ENCODE measurements at places on chromosomes 6 and 20.
A peak's percentile ranks its signal among the peaks of the same experiment; 100 is the strongest.

DNA sequence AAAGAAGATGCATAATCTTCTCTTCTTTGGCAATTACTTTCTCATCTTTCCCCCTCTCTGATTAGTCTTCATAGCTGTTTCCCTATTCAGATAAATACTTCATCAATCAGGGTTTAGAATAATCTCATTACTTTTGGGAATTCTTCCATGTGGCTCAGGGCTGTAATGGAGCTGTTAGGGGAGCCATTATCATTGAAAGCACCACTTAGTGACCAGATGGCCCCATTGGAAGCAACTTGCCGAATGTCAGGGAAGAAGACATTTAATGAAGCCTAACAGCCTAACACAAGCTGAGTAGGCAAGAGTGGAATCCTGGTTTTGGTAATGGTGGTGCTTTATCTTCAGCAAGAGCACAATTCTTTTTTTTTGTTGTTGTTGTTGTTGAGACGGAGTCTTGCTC, 45.0 kb downstream of the TIAM2 start:
- DNase-seq: no peak

GRCh38 chr6:111449129-111449528, 33.9 kb downstream of the REV3L start:
- DNase-seq: no peak

GRCh38 chr20:1331101-1331500, 2.2 kb upstream of the SDCBP2 start:
- DNase-seq: no peak

DNA sequence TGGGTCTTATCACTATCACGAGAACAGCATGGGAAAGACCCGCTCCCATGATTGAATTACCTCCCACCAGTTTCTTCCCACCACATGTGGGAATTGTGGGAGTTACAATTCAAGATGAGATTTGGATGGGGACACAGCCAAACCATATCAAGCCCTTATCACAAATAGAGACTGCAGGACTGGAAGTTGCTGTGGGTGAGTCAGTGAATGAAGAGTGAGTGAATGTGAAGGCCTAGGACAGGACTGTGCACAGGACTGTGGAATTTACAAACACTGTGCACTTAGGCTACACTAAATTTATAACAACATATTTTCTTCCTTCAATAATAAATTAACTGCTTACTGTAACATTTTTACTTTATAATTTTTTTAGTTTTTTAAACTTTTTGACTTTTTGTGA, 30.2 kb upstream of the BCAS1 start:
- no peak for DNase-seq

GRCh38 chr6:17714879-17715851, 8.4 kb upstream of the NUP153 start:
- DNase-seq: no peak

DNA sequence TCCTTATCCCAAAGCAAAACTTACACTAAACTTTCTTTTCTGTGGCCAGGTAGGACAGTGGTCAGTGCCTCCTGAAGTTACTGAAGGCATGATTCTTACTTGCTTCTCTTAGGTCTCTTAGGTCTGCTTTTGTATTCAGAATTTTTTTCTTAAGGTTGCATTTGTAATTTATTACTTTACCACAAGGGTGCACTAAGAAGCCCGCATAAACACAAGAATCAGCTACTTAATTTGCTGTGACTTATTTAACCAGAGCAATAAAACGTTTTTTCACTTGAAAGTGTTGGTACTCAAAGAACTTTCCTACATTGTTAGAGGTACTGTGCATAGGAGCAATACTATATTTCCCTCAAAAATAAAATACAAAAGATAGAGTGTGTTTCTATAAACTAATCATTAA, 75.4 kb upstream of the LAMA2 start:
- DNase-seq: no peak

- DNase-seq: no peak
These were observed 16.8 kb downstream of the CEP250 start for GRCh38 chr20:35472209-35472608.

GRCh38 chr20:19354950-19355349, 142.5 kb downstream of the SLC24A3 start:
- DNase-seq: no peak

- DNase-seq: no peak
These were observed 84.8 kb upstream of the SOX4 start for GRCh38 chr6:21508753-21509152.

GRCh38 chr20:56347628-56348304, 11.0 kb upstream of the FAM210B start:
- DNase-seq: no peak

DNA sequence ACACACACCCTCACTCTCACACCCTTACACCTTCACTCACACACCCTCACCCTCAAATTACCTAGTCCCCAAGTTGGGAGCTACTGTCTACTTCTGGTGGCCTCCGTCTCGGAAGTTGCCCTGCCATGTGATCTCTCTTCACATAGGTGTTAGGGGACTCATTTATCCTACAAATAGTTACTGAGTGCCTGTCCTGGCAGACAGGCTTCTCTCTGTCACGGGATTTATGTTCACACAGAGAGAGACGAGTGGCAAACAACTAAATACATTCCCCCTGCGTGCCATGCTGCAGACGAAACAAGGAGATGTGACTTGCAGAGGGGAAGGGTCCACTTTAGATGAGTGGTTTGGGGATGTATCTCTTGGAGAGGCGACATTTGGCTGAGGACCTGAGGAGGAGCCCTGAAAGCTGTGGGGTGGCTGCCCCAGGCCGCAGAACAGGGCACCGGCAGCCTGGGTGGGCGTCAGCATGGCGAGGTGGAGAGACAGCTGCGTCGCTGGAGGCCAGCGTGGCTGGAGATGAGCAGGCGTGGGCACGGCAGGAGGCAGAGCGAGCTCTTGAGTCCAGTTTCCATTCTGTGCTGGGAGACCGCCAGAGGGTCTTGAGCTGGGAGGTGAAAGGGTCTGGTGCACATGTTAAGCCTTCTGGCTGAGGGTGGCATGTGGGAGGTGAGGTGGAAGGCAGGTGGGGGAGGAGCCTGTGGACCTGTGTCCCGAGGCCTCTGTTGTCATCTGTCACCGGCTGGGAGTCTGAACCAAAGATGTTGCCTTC, 17.2 kb downstream of the DYNLT1 start:
- no peak for DNase-seq

GRCh38 chr20:53162251-53162835, 190.2 kb downstream of the TSHZ2 start:
- DNase-seq: no peak

DNA sequence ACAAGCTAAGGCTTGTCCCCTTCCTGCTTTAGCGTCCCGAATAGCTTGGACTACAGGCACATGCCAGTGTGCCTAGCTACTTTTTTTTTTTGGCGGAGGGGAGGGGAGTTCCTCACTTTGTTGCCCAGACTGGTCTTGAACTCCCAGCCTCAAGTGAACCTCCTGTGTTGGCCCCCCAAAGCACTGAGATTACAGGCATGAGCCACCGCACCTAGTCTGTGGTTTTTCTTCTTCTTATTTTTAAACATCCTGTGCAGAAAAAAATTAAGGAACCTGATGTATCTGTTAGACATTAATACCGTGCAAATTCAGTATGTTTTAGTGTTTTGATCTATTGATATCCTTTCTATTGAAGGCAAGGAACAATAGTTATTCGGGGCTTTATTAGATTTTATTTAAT, 25.7 kb downstream of the HIVEP1 start:
- DNase-seq: no peak

DNA sequence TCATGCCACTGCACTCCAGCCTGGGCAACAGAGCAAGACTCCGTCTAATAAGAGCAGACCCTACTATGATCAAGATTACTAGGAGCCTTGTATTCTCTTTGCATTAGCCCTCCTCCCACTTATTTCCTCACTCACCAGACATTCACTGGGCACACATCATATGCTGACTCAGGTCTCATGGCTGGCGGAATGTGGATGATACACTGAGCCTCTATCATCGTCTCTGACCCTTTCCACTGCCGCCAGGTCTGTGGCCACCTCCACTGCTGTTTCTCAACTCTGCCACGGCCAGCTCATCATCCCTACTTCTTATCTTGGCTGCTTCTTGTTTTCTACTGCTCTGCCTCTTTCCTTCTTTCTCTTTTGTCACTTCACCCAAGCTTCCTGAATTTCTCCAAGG, 161.0 kb downstream of the BACH2 start:
- DNase-seq: no peak

GRCh38 chr6:15523679-15524630, 138.9 kb downstream of the DTNBP1 start:
- DNase-seq: no peak

DNA sequence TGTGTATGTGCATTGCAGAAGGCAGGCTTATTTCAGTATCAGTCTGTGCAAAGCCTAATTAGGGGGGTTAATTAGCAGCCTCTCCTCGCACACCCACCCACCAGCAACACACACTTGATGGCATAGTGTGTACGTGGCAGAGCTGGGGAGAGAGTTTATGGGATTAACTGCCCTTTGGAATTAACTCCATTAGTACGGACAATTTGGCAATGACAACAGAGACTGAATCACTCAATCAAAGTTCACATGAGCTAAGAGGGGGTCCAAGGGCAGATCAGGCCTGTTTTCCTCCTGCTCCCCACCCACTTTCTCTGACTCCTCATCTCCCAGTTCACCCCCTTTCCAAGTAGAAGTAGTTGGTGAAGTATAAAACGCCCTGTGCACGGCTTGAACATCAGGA, 69.5 kb downstream of the LRFN2 start:
- no peak for DNase-seq

- DNase-seq: no peak
These were observed 111.2 kb upstream of the CNKSR3 start for GRCh38 chr6:154621686-154622085.

GRCh38 chr20:59564171-59564570, 40.2 kb upstream of the PHACTR3 start:
- DNase-seq: peak; percentile 51

DNA sequence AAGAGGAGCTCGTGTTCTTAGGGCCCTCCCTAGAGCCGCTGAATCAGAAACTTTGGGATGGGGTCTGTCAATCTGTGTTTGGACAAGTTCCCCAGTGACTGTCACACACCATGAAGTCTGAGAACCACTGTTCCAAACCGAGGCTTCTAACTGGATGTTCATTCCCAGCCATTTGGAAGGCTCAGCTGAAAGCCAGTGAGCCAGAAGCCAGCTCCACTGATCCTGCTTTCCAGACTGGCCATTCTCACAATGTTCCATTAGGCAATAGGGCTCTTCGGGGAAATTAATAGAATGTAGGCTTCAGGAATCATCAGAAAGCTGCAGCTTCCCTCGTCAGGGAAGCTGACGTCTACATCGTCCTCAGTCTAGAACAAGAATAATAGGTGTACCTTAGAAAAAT, 90.8 kb upstream of the QKI start:
- DNase-seq: no peak
